ENCODE measurements at places on chromosomes 7 and 10. TPM values are rescaled to one million over a fixed set of nuclear protein-coding genes. Genes with fewer than 3 reads are reported as not detected.

DNA sequence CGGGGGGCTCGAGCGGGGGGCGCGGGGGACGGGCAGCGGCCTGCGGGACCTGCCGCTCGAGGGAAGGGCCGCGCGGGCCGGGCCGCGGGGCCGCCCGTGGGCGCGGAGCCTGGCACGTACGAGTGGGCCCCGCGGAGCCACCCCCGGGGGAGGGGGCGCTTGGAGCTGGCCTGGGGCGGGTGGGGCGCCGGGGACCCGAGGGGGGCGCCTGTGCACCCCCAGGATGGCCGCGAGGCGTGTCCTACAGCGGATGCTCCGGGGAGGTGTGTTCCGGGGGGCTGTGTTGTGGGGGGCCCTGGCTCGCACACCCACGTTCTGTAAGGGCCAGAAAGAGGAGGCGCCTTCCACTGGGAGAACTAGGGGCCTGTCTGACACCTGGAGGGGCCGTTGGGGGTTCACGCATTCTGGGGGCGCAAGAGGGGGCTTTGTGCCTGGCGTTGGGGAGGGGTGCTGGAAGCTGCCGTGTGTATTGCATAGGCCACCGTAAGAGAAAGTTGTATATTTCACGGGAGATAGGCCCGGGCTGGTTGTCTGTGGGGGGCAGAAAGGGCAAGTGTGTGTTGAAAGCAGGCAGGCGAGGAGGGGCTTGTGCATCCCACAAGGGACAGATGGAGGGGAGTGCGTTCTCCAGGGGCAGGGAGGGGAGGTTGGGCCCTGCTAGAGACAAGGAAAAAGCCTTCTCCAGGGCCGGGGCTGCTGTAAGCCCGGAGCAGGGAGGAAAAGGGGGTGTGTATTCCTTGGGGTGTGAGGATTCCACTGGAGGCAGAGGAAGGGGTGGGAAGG lies 663 bp downstream of the VPS37D start:
- DNase-seq = no peak

GRCh38 chr7:30660331-30661255 lies 21.7 kb downstream of the CRHR2 start:
- no peak for DNase-seq

DNA sequence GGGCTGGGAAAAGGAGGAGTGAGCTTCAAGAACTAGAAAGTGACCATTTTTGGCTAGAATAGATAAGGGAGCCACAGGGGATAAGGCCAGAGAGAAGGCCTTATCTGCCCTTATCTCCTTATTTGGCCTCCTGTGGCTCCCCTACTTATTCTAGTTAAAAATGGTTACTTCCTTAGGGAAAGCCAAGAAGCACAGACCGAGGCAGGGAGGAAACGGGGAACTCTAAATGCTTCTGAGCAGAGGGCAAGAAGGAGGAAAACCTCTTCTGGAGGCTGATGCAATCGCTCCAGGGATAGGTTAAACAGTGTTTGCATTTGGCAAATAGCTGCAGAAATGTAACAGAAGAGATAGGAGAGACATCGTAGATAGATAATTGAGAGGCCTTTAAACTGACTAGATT lies 18.6 kb downstream of the NRP1 start:
- no peak for DNase-seq

GRCh38 chr7:151313857-151314256 lies 27.8 kb upstream of the NUB1 start:
- DNase-seq = peak; percentile 54

GRCh38 chr7:141377906-141378305 lies 173.3 kb upstream of the AGK start:
- DNase-seq = no peak

DNA sequence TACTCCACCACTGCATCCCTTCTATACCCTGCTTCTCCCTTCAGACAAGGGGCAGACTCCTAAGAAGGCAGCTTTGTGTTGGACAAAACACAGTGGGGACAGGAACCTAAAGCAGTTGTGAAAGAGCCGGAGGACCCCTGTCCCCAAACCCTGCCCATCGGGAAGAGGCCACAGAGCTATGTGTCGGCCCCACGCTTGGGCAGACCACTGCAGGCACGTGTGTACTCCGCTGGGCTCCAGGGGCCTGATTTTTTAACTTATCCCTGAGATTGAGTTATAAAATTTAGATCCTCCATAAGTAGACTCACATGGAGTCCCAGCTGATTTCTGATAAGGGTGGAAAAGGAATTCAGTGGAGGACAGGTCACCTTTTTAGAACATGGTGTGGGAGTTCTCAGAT lies 310.5 kb downstream of the ADARB2 start:
- DNase-seq = no peak

GRCh38 chr10:74932648-74933047 lies 106.2 kb downstream of the KAT6B start:
- peak; percentile 41 for DNase-seq

- DNase-seq = no peak
Observed at GRCh38 chr10:110444004-110444337, 53.7 kb upstream of the DUSP5 start.

- DNase-seq = no peak
Observed at GRCh38 chr10:86333826-86334487, 32.6 kb downstream of the GRID1 start.

- DNase-seq = peak; percentile 79
Observed at GRCh38 chr7:127708788-127709187, 56.8 kb downstream of the SND1 start.

- no peak for DNase-seq
Observed at GRCh38 chr7:16940776-16941175, 59.0 kb upstream of the AGR3 start.

DNA sequence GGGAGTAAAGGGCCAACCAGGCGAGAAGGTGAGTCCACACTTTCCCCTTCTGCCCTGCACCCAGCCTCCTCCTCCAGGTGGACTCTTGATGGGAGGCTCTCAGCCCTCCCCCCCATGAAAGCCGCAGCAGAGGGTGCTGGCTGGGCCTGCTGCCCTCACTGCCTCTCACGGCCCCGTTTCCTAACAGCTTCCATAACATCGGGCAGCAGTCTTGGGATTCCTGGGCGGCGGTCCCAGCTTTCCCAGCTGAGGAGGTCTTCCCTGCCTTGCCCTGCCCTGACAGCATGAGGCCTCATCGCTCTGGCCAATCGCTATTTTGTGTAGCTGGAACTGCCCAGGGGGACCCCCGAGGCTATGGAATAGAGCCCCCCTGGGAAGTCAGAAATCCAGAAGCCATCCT lies 76.3 kb downstream of the COL13A1 start:
- DNase-seq = no peak

GRCh38 chr10:24120646-24121045 lies 88.3 kb upstream of the KIAA1217 start:
- DNase-seq = no peak

- no peak for DNase-seq
Observed at GRCh38 chr7:12893292-12893691, 205.9 kb downstream of the ARL4A start.

DNA sequence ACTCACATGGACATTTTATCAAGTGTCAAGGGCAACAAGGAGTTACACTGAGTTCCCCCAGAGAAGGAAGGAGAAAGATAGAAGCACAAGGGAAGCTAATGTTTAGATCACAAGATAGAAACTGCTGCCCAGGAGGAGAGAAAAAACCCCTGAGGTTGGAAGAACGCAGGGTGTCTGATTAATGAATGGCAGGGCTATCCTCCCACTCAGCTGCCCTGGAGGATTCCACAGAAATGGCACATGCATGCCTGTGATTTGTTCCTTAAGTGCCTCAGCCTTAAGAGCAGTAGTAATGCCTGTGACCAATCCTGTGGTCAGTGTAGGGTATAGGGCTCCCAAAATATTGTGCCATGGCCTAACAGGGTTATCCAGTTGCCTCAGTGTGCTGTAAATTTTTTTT lies 20.2 kb downstream of the DNAJB9 start:
- no peak for DNase-seq

DNA sequence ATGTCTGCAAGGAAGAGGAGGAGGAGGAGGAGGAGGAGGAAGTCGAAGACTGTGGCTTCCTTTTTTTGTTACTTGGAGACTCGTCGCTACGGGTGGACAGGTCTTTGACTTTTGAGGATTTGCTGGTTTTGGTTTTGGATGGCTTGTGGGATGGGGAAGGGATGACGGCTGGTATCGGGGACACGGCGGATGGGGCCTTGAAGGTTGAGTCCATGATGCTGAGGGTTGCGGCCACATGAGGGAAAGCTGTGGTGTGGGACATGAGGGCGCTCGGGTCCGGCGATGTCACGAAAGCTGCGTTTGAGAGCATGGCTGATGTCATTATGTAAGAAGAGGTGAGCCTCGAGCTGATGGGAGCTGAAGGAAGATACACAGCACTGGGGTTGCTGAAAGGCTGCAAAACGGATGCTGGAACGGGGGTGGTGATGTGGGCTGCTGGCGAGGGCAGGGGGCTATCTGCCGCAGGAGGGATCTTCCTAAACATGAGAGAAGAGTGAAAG lies 33.1 kb upstream of the EFCAB10 start:
- DNase-seq = no peak

Gene WNT8B
- not detected for total RNA-seq

Gene PGAM2
- not detected for total RNA-seq

Gene FAM25G
- total RNA-seq = not detected

Gene MYO1G
- total RNA-seq = 16.7 TPM

Gene ETV1
- total RNA-seq = 1.4 TPM

Gene HOXA5
- 2.9 TPM for total RNA-seq

Gene CCDC3
- total RNA-seq = not detected

Gene OR13A1
- total RNA-seq = not detected

Gene VWA2
- 5.4 TPM for total RNA-seq

Gene PNLIPRP2
- not detected for total RNA-seq

Gene C10orf71
- not detected for total RNA-seq

Data from stomach (tissue), 19 donors.